Endodermal cell (in vitro differentiated cells): ENCODE measurements at places on chromosomes 13 and 19. TPM values are rescaled to one million over a fixed set of nuclear protein-coding genes. Genes with fewer than 3 reads are reported as not detected.

DNA sequence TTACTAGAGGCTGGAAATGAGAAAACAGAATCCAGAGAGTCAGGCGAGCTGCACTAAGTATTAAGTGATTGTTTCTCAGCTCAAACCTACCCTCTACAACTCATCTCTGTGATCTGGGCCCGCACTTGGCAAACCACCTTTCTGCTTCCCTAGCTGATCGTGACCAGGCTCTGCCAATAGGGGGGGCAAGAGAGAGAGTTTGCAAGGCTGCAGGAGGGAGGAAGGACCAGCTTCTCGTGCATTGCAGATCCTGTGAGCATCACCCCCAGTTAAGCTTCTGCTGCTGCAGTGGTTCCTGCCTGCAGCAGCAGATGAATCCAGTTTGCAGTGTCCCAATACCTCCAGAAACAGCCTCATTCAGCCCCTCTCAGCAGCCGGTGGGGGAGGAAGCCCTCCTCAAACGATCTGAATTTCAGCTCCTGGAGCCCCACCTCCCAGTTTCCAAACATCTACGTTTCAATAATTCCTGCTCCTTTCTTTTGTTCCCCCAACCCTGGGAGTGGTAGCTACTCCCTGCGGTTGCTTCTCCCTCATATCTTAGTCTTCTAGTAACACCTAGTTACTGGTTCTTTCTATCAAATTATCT, 20.0 kb downstream of the XRCC1 start:
- DNase-seq: peak; percentile 97

Gene NKG7
- total RNA-seq: not detected in 3 replicates

DNA sequence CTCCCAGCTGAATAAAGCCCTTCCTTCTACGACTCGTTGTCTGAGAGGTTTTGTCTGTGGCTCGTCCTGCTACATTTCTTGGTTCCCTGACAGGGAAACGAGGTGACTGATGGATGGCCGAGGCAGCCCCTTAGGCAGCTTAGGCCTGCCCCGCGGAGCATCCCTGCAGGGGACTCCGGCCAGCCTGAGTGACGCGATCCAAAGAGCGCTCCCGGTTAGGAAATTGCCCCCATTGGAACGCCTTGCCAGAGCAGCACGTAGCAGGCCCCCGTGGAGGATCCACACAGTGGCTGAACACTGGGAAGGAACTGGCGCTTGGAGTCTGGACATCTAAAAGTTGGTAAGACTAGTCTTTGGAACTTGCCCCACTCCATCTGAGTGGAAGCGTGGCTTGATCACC, 296.8 kb upstream of the SGCG start:
- peak; percentile 56 for DNase-seq

GRCh38 chr13:41212881-41213280, 18.5 kb upstream of the KBTBD7 start:
- DNase-seq: no peak

Gene SIGLEC8
- total RNA-seq: not detected in 2 replicates

DNA sequence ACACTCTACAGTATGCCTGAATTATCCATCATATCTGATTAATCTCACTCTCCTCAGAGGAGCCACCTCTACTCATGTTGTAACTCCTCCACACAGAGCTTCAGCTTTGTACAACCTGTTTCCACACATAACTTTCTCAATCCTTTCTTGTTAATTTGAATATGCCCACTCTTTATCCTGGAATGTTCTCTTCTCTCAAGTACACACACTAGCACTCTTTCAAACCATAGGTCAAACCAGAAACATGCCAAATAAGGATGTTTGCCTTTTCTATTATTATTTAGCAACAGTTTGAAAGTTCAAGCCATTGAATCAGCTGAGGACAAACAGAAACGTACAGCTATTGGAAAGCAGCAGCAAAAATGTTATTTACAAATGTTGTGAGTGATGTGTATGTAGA, 110.3 kb downstream of the MIPEP start:
- no peak for DNase-seq

DNA sequence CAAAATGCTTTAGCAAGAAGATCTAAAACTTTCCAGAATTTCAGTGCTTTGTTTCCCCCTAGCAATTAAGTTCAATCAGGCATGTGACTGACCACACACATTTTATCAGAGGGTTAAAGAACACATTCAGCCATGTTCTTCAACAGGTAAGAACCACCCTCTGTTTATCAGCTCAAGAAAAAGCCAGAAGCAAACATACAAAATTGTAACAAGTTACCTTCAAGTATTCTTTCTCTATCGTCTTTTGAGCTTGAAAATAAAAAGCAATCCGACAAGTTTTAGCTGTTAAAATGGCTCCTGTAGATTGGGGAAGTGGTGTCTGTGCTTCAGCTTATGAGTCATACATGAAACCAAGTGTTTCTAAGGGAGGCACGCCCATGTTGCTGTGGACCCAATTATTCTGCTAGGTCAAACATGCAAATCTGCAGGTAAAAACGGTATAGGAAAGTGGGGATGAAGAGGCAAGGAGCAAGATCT, at the start of gene ELF1:
TSS of gene ELF1 (minus strand) at position 306 of the 477 bp plus-strand sequence. CDS start 37,262 bp downstream, outside the sequence.
- no peak for DNase-seq

- no peak for DNase-seq
Observed at GRCh38 chr13:87120476-87120875, 550.7 kb upstream of the SLITRK5 start.

Gene ZSCAN4
- total RNA-seq: not detected in 3 replicates

Gene ZSCAN5B
- total RNA-seq: not detected in 2 replicates

DNA sequence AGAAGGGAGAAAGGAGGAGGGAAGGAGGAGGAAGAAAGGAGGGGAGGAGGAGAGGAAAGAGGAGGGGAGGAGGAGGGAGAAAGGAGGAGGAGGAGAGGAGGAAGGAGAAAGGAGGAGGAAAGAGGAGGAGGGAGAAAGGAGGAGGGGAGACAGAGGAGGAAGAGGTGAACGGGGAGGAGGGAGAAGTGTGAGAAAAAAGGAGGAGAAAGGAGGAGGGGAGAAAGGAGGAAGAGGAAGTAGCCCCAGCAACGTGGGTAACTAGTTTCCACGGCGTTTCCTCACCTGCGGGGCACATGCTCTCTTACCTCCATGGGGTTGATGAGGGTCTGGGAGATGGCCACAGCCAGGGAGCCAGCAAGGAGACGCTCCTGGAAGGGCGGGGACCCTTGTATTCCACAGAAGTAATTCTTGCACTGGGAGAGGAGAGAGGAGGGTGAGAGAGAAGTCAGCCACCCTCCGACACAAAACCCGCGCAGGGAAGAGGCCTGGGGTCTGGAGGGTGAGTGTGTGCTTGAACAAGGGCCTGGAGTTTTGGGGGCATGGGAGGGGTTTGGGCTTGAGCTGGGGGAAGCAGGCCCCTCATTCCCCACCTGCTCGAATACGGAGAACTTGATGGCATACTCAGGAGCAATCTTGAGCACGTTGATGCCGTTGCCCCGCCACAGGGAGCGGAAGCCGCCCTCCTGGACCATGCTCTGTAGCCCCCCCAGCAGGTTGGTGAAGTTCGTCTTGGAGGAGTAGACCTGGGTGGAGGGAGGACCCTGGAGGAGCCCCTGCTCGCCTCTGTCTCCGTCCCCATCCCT, 3.9 kb downstream of the SLC25A41 start:
- DNase-seq: no peak

Gene PRODH2
- 0.93 and 1.0 TPM in 2 replicates for total RNA-seq

GRCh38 chr13:34620074-34620850, 321.8 kb upstream of the NBEA start:
- DNase-seq: no peak

Gene ZNF628
- 11.3 and 12.6 TPM in 2 replicates for total RNA-seq

Gene CEACAM7
- total RNA-seq: not detected in 3 replicates

DNA sequence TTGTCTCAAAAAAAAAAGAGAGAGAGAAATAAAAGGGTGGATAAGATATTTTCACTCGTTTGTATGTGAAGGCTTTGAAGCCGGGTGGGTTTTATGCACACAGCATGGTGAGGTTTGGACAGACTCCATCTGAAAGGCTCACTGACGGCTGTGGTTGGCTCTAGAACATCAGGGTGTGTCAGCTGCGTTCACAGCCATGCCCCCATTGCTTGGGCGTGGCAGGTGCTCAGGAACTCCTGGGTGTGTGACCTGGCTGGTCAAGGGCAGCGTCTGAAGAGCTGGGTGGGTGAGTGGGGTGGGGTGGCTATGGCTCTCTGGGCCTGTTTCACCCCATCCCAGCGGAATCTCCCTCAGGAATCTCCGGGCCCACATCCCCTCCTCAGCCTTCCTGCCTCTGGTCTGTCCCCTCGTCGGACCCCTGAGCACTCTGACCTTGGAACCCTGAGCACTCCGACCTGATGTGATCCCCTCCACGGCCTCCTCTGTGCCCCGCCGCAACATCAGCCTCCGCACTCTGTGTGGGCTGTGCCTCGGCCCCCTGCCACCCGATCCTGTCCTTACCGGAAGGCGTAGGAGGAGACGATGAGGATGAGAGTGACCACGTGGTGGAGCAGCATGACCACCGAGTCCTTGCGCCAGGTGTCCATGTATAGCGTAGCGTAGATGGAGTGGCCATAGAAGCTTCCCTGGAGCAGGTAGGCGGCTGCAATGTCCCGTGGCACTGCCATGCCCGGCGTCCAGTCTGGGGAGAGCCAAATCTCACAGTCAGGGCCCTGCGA, 12.2 kb downstream of the CERS1 start:
- DNase-seq: no peak

DNA sequence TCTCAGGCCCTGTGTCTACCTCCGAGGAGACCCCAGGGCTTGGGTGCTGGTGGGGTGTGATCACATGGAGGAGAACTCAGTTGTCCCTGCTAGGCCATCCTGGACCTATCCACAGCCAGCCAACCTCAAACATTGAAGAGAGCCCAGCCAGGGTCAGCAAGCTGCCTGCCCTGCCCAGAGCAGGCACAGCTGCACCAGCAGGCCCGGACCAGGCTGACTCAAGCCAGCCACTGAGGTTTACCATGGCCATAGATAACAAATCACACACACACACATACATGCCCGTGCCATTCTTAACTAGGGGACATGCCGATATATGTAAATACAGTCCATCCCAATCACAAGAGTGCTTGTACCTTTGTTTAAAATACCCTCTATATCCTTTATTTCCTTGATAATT, 8.1 kb downstream of the ARHGEF7 start:
- no peak for DNase-seq

DNA sequence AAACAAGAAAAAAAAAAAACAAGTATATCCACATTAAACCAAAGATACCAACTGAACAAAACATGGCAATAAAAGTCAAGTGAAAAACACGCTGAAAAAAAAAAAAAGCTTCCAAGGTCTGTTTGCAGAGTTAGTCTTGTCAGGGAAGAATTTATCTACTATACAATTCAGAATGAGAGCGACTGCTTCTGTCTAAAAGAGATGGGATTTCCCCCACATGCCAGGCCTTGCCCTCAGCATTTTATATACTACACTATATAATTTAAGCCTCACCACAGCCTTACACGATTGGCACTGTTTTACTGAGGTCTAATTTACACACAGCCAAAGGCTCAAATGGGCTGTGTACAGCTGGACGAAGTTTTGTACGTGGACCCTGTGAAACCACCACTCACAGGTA, 67.3 kb downstream of the FOXO1 start:
- DNase-seq: no peak

DNA sequence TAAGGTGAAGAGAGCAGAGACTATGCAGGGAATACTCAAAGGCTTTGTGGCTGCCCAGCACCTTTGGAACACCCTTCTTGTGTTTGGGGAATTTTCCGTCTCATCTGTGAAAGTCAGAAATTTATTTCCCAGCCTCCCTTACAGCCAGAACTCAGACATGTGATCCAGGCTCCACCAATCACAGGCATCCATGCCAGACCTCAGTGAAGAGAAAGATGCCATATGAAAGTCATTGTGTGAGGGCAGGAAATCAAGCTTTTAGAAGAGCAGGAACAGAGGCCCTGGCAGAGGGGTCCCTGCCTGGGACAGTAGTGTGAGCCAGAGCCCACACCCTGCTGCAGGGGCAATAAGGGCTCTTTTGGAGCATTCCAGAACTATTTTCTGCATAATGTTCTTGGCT, 12.1 kb downstream of the CCDC70 start:
- DNase-seq: no peak

DNA sequence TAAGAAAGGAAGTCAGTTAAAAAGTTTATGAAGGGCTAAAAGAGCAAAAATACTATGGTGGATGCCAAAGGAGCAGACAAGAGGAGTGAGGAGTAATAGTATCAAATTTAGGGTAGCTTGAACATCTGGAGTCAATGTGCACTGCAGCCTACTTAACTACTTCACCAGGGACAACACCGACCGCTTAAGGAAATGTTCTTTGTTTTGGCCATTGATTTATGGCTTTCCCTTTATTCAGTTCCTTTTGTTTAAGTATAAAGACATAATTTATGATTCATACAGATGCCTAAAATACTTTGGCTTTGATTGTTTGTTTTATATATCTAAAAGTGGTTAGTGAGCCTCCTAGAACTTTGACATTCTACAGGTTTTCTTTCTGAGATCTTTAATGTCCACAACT, 276.3 kb upstream of the PRR20A start:
- no peak for DNase-seq

DNA sequence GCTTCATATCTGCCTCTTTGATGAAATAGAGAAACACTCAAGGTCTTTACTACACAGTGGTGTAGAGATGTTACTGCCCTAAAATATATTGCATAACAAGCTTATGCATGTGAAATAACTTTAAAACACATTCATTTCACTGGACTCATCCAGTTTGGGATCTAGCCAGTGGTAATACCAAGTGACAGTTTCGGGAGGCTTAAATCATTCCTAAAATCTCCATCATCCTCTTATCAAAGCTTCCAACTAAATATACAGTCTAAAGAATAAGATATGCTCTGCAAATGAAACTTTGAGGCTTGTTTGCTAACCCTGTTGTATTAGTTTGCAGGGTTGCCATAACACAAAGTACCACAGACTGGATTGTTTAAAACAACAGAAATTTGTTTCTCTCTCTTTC, 52.8 kb downstream of the THSD1 start:
- DNase-seq: no peak

Gene SLC6A16
- 1.8 and 3.3 TPM in 2 replicates for total RNA-seq

GRCh38 chr19:765179-765738, 14.3 kb downstream of the MISP start:
- DNase-seq: no peak

GRCh38 chr13:62113179-62113578, 697.5 kb upstream of the PCDH20 start:
- DNase-seq: no peak

DNA sequence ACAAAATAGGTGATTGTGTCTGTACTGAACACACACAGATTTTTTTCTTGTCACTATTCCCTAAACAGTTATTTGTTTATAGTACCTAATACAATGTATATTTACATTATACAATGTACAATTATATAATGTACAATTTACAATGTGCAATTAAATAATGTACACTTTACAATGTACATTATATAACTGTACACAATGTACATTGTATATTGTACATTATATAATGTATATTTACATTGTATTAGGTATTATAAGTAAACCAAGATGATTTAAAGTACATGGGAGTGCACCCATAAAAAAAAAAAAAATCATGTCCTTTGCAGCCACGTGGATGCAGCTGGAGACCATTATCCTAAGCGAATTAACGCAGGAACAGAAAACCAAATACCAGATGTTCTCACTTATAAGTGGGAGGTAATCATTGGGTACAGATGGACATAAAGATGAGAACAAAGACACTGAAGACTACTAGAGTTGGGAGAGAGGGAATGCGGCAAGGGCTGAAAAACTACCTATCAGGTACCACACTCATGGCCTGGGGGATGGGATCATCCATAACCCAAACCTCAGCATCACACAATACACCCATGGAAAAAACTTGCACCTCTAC, 68.1 kb downstream of the ABCC4 start:
- DNase-seq: no peak

- DNase-seq: no peak
Observed at GRCh38 chr19:56837492-56838023, 3.0 kb downstream of the PEG3 start.

- DNase-seq: peak; percentile 78
Observed at GRCh38 chr19:13505761-13506470, 363 bp downstream of the CACNA1A start.
